Stimulated activated CD8-positive, alpha-beta memory T cell treated with anti-CD3 and anti-CD28 coated beads, Interleukin-4, amount 100 ng/mL, for 1 hour (primary cell): ENCODE measurements at places on chromosomes 4 and X.

DNA sequence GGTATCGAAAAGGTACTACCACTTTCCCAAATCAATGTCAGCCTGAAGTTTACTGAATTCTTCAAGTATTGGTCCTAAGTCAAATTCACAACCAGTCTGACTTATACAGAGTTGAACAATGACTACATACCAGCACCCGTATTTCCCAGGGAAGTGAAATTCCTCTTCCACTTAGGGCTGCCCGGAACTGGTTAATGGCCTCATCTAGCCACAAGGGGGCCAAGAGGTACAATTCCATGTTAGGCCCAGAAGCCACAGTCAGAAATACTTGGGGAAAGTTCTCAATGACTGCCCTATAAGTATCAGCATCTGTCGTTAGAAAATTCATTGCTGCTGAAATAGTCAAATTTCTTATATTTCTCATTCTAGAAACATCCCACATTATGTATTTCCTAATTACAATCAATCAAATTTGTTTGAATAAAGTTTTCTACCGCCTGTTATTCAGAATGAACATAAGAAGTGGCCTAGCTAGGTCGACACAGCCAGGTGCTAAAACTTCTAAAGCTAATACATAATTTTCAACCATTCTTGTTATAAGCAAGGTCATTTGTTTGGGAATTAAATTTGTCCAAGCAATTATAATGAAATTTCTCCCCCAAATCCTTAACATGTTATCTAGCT, 5.6 kb upstream of the PCDH7 start:
- DNase-seq, result no peak

DNA sequence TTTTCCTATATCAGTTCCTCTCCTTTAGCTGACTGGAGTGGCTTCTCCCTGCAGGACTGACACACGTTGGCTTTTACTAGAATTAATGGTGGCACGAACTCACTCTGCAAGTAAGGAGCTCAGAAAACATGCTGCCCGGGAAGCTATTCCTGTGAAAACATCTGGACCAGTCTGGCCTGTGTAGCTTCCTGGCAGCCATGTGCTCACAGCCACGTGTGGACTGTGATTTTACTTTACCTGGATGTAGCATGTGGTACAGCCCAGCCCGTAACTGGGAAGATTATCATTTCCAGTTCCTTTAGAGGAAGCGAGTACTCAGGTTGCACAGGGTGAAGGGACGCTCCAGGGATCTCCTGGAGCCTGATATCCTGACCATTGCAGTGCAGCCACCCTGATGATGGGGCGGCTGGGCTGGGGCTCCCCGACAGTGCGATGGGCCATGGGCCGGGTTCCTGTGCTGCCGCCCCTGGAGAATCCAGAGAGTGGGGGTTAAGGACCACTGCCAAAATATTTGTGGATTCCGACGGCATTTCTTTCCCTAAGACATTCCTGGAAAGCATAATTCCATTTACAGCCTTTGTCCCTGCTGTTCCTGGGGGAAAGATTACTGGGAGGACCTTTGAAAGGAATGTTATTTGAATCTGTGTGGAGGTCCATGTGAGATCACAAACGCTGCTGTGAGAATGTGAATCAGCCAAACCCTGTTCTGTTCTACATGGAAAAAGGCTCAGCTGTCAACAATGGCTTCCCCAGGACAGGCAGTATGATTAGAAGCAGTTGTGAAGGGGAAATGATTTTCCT, 35.0 kb downstream of the PROM1 start:
- DNase-seq, result no peak

- no peak for DNase-seq
These were observed 73.7 kb downstream of the TBL1X start for GRCh38 chrX:9538544-9539045.

DNA sequence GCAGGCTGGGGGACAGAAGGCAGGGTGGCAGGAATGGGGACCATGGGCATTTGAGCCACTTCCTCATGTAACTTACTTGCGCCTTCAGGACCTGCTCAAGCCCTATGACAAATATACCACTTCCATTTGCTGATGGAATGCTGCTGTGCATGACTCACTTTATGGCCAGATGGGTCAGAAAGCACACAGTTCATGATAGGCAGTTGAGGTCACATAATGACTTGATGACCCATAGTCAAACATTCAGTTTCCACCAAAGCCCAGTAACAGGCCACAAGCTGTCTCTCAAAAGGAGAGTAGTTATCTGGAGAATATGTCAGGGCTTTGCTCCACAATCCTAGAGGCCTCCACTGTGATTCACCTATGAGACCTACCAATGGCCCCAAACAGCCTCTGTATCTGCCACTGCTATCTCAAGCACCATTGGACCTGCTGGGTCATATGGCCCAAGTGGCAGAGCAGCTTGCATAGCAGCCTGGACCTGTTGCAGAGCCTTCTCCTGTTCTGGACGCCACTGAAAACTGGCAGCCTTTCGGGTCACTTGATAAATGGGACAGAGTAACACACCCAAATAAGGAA, 5.3 kb upstream of the PAPSS1 start:
- no peak for DNase-seq

GRCh38 chr4:151233600-151233999, 43.4 kb upstream of the PRSS48 start:
- no peak for DNase-seq

DNA sequence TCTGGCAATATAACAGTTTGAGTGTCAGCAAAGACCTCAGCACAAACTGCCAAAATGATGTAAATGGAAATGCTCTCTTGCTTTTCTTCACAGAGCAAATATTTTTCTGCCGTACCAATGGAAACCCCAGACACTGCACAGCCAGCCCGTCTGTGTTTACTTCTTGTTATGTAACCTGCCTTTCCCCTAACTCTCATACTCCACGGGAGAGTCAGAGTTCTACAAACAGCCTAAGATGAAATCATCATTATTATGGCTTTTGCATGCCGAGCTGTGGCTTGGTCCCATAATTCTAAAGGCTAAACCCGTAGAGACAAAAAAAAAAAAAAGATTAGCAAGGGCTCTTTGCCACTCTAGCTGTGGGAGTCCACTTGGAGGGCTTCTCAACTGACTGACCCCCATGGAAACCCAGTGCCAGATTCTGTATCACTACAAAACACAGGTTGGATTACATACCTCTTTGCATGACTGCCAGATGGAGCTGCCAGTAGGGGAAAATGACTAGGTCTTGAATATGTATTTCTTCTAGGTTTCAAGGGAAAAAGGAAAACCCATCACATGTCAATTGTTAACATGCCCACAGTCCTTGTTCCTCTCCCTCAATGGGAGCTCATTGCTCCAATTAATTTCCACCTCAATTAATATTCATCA, 197.2 kb upstream of the CNKSR2 start:
- no peak for DNase-seq

GRCh38 chr4:150546286-150546685, 35.7 kb upstream of the MAB21L2 start:
- DNase-seq, result no peak

GRCh38 chrX:129115104-129115503, 408.2 kb downstream of the SMARCA1 start:
- DNase-seq, result no peak

- DNase-seq, result no peak
These were observed 50.0 kb downstream of the WFS1 start for GRCh38 chr4:6319530-6320150.

DNA sequence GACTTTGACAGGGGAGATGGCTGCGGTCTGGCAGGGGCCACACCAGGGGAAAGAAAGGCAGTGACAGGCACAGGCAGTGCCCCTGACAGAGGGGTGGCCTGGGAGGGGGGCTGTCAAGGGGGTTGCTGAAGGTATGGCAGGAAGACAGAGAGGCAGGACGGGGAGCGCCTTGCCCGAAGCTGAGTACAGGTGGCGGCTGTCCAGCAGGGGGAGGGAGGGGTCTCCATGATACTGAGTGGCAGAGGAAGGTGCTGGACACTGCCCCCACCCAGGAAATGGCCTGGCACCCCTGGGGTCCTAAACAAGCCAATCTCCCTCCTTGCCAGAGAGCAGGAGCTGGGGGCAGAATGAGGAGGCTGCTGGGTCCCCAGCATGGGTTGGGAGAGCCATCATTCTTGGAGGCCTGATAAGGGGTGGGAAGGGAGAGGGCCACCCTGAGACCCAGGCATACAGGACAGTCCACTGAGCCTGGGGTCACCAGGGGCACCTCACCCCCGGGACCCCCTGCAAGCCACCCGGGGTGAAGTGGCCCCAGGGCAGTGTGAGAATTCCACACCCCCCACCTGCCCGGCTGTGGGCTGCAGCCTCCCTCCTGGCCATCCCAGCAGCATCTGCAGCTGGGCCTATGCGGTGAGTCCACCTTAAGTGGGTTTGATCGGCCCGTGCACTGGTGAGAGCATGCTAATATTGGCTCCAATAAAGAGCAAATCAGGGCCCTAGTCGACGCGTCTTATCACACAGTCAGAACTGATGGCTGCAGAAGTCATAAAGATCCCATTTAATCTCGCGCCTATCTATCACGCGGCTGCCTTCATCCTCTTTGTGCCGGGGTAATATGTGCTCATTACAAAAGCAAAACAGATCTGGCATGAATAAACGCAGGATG, 108.5 kb downstream of the FAM53A start:
- no peak for DNase-seq

DNA sequence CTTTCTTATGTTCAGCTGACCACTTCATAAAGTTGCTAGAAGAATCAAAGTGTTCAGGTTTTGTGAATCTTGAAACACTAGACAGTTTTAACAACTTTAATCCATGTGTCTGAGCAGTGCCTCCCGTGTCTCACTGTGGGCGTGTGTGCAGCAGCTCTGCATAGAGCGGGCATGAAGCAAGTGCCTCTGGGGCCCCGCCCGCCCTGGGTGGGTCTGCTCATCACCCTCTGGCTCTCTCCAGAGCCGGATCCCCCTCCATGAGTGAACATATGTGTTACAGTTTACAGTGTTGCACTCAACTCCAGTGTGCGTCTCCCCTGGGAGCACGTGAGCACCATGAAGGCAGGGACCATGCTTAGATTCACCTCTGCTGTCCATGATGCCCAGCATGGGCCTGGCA, 37.6 kb upstream of the CRMP1 start:
- no peak for DNase-seq

GRCh38 chrX:37912304-37912703, 64.9 kb upstream of the DYNLT3 start:
- DNase-seq, result no peak

- no peak for DNase-seq
These were observed 175.5 kb downstream of the DHRSX start for GRCh38 chrX:2325076-2325784.

GRCh38 chr4:17578482-17578891, 1.5 kb downstream of the LAP3 start:
- no peak for DNase-seq

GRCh38 chrX:137945470-137945869, 379.5 kb downstream of the ZIC3 start:
- DNase-seq, result no peak

DNA sequence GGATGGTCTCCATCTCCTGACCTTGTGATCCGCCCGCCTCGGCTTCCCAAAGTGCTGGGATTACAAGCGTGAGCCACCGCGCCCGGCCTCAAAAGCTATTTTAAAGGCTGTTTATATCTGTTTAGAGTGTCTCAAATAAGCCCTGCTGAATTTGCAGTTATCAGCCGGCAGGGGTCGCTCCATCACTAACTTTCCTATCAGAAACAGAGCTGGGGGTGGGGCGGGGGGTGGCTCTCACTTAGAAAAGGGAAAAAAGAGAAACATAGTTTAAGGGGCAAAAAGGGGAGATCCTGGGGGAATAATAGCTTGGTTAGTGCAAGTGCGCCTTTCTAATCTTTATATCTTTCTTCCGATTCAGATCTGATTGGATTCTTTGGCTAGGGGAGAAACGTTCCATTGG, 450.7 kb downstream of the UBE2NL start:
- no peak for DNase-seq

DNA sequence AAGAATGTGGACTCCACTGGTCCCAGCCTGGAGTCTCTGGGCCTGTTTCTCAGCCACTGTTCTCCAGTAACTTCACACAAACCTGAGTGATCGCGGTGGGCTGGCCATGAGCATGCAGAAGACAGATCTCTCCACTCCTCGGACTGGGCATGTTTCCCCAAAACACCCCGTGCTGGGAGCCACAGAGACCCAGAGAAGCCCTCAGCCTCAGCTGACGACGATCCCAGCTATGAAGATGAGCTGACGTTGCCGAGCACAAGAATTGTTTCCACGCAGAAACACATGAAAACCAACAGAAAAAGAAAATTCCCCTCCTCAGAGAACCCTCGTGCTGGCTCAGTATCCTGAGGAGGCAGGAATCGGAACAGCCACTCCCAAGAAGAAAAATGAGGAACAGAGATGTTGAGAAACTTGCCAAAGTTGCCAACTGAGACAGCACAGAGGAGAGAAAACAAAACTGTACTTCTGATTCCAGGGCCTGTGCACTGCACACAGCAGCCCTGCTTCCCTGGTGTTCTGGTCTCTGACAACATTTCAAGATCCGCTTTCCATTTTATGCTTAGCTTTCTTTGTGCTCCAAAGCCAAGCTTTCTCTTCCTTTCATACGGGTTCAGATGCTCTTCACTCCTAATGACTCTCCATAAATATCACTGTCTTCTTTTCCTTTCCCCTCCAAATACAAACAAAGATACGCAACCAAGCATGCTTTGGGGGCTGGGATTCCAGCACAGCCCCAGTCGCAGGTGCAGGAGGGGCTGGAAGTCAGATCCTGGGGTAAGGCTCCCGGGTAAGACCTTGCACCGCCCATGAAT, 81.4 kb downstream of the IRF2 start:
- no peak for DNase-seq

DNA sequence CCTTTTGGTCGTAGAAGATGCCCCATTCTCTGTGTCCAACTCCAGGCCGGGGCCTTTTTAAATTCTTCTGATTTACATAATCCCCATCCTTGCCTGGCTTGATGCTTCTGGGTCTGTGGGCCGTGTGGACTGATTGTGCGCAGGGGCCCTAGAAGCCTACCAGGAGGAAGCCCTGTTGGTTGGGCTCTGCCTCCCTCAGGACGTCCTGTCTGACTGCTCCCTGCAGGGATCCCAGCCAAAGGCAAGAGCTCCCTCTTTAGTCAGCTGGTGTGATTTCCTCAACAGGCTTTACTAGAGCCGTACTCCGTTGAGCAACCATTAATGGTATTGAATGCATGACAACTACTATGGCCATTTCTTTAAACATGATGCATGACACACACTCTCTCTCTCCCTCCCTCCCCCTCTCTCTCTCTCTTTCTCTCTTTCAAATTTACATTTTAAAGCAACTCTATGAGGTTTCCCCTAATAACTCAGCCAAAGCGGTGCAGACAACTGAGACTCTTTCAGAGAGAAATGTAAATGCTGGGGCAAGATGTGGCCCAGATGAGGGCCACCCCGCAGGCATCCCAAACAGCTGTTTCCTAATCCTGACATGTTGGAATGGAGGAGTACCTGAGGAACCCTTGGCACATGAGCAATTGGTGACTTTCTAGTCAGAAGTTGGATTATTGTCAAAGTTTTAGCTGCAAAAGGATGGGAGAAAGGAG, 117.3 kb downstream of the DRD5 start:
- DNase-seq, result no peak

DNA sequence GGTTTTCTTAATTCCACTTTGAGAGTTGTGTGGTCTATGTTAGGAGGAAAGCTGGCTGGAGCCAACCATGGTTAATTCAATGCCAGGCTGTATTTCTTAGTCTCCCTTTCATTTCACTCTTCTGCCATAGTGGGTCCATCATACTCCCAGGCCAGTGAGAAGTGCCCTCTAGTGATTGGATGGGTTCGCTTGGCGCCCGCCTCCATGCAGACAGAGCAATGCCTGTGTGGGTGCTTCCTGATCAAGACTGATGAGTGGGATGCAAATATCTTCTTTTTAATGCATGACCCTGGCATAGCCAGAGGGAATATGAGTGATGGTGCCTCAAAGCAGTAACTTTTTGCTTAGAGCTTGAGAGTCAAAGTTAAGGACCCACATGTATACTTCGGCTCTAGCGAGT, 6.4 kb downstream of the BMX start:
- no peak for DNase-seq

- DNase-seq, result no peak
These were observed 1143.9 kb downstream of the PDHA2 start for GRCh38 chr4:96983830-96984229.

GRCh38 chr4:129917651-129918050, 821.7 kb downstream of the C4orf33 start:
- no peak for DNase-seq
